ENCODE measurements at places on chromosomes 4 and X.

- no peak for DNase-seq
Measured at GRCh38 chr4:113978561-113979147, 793 bp downstream of the ARSJ start.

GRCh38 chrX:51420610-51421009, 75.8 kb downstream of the NUDT11 start:
- DNase-seq = peak; percentile 49

DNA sequence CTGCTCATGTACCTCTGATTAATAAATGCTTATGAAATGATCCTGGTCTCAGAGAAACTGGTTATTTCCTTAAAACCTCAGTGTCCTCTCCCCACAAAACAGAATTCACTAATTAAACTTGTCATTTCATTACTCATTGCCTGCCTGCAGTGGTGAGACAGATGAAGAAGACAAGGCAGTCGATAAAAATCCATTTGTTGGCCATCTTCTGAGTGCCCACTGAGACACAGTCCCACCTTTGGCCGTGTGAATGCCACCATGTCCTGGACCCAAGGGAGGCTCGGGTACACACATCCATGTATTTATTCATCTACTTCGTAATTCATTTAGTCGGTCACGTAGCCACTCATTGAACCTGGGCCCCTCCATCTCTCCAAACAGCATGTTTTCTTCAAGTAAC, 3.5 kb downstream of the S100P start:
- no peak for DNase-seq

DNA sequence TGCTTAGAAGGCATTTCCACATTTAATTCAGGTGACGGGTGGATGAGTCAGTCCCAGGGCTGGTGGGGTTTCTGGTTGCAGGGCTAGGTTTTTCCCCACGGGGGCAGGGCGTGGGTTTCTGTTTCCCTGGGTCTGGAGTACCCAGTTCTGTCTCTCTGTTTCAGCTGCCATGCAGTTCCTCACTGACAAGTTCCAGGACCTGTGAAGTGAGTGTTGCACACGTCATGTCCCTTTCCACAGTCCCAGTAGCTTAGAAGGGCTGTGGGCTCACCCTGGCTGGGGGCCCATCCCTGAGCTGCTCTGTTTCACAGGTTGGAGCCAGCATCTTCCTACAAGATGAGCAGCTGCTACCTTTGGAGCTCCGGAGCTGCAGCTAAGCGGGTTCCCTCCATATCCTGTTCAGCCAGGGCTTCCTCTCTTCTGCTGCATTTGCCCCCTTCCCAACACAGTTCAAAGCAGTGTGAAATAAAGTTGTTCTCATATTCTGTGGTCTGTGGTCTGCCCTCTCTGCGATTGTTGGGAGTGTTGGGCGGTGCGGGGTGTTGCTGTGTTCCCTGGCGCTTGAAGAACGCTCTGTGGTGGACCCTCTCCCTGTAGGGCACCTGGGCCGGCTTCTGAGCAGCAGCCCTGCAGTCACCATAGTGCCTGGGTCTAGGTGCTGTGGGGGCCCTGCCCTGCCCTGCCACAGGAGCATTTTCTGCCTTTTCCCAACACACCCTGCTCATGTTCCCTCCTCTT, 3.9 kb downstream of the LOC101059915 start:
- no peak for DNase-seq

DNA sequence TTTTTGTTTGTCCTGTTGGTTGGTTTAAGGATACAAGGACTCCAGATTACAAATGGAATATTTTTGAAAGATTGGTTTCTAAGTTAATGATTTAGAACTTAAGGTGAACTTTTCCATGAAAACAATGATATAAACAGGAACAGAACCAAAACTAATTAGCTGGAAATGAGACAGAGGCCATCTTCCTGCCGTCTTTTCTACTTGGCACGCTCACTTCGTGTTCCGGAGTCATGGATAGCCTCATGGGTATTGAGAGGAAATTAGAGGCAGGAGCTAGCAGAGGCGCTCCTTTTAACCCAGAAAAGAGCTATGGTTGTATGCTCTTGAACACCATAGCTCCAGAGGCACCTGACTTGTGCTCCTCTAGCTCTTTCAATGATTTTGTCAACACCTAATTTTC, 2.4 kb downstream of the FAM241A start:
- no peak for DNase-seq

GRCh38 chrX:146006637-146007036, 189.0 kb downstream of the SLITRK2 start:
- no peak for DNase-seq

Measured in CD4-positive, alpha-beta T cell treated with Interleukin-6 at 100 ng/mL for 8 hours (primary cell).